NCI-H510A treated with DMSO at 0.1 percent for 48 hours (cell line): ENCODE measurements at places on chromosomes 1 and 21.

GRCh38 chr1:40803447-40803846 lies 19.9 kb downstream of the KCNQ4 start:
- DNase-seq = no peak

- no peak for DNase-seq
Measured at GRCh38 chr1:44670751-44671640, 3.3 kb downstream of the TMEM53 start.

- no peak for DNase-seq
Measured at GRCh38 chr1:245241526-245242130, 86.8 kb downstream of the KIF26B start.

GRCh38 chr21:29613021-29613420 lies 314.3 kb downstream of the BACH1 start:
- DNase-seq = no peak

DNA sequence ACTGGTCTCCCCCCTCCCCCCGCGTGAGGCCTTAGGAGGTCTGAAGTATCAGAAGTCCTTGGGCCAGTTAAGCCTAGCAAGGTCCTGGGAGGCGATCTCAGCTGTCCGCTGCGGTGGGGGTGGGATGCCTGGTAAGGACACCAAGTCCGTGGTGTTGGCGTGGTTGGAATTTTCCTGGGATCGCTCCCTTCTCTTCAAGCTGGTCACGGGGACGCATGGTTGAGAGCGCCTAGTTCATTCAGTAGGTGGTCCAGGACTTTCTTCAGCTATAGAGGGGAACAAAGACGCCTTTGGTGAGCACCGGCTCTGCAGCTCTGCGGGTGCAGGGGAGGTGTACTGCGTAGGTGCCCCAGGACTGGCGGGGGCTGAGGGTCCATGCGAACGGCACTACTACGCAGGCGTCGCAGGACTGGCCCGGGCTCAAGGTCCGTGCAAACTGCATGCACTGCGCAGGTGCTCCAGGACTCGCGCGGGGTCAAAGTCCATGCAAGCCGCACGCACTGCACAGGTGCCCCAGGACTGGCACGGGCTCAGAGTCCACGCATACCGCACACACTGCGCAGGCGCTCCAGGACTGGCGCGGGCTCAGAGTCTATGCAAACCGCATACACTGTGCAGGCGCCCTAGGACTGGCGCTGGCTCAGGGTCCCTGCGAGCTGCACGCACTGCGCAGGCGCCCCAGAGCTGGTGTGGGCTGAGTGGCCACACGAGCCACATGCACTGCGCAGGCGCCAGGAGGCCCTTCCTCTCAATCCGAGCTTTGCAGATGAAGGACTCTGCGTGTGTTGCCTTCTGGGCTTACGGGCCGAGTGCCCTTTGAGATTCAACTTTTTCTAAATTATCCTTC lies 36.6 kb upstream of the HMGN1 start:
- DNase-seq = peak; percentile 80

GRCh38 chr1:225865514-225865913 lies 16.7 kb downstream of the TMEM63A start:
- DNase-seq = no peak

- peak; percentile 15 for DNase-seq
Measured at GRCh38 chr1:102941366-102941947, 166.9 kb downstream of the COL11A1 start.

DNA sequence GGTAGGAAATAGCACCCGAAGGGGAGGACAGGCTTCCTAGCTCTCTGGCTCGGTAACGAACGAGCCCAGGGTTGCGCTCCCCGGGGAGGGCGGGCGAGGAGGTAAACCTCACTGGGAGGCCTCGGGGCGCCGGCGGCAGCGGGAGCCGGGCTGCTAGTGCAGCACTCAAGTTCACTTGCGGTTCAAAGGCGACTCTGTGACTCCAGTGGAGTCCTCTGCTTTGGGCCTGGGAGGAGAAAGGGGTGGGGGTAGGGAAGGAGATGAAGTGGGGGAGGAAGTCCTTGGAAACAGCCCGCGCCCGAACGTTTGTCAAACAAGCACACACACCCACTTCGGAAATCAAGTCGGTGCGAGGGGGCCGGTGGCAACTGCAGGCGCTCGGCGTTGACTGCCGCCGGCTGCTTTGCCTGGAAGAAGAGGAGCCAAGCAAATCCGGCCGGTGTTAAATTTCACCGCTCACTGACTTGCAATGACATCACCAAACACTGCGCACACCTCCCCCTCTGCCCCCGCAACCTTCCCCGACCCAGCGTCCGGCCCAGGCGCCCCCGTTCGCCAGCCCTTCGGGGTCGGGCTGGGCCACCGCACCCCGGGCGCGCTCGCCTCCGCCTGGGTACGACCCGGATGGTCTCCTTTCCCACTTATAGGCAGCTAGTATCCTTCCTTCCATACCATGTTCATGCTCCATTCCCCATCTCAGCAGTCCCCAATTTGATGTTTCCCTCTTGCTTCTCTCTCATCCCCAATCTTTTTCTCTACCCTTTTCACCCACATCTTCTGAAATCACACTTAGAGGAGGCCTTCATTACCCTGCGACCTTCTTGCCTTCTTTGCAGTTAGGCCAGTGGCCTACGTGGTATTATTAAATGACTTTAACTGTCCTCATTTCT lies at the start of gene COL24A1:
Gene COL24A1, minus strand, starts transcription at position 207 of the 890 bp plus-strand sequence. CDS start 376 bp downstream, outside the sequence.
- DNase-seq = peak; percentile 84

GRCh38 chr1:30383221-30383711 lies 340.1 kb downstream of the MATN1 start:
- no peak for DNase-seq

DNA sequence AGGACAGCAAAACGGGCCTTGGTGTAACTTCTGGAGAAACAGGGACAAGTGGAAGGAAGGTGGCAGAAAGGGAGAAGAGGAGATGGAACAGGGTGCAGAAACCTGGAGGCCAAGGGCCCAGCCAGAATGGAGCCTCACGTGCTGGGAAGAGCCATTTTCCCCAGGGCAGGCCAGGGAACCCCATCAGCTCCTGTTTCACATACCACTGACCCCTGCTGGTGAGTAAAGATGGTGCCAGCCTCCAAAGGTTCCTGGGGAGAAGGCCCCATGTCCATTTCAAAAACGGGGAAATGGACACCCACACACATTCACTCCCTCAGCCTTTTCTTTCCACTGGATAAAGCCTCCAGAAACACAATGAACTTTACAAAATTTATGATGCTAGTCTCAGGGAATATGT lies 57.6 kb upstream of the JUN start:
- DNase-seq = no peak

GRCh38 chr21:33289199-33289819 lies 23.1 kb downstream of the IL10RB start:
- no peak for DNase-seq

GRCh38 chr21:31546443-31547170 lies 112.9 kb upstream of the SOD1 start:
- DNase-seq = no peak

DNA sequence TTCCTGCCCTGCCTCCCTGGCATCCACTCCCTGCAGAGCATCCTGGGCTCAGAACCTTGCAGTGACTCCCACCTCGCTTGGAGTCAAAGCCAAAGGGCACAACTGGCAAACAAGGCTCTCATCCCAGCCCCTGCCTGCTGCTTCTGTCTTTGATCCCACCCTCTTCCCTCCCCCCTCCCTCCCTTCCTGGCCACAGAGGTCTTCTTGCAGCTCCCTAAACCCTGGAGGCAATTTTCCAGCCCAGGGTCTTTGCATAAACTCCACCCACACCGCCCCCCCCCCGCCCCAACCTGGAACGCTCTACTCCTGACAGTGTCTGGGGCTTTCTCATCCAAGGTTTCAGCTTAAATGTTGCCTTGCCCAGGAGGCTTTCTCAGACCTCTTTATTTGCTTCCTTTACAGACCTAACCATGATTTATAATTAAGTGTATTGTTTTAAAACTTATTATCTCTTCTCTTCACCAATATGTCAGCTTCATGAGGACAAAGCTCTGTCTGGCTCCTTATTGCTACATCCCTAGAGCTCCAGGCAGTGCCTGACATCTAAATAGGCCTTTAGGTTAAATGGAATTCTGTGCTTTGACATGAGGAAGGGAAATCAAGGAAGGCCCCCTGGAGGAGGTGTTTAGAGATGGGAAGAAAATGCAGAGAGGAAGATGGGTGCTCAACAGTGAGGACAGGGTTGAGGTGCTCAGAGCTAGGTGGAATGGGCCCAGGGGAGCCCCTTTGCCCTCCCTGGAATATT lies 37.7 kb upstream of the PADI1 start:
- DNase-seq = no peak

- DNase-seq = no peak
Measured at GRCh38 chr1:198397208-198397808, 143.2 kb downstream of the ATP6V1G3 start.

GRCh38 chr21:21232320-21232719 lies 234.1 kb downstream of the NCAM2 start:
- no peak for DNase-seq

DNA sequence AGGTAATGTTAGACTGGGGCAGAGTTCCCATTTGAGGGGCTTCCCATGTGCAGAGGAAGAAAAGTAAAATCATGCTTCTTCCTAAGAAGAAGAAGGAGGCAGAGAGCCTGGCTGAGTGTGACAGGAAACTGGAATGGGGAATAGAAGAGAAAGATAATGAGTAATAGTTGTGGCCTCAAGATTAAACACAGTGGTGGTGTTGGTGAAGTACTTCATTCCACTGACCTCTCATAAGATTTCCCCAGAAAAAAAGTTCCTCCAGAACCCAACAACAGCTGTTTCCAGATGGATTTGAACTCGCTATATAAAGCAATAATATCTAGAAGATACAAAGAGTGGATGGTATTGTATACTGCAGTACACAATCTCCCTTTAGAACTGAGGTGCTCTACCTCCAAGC lies 13.0 kb downstream of the RGS1 start:
- DNase-seq = no peak

- peak; percentile 51 for DNase-seq
Measured at GRCh38 chr1:27598902-27599528, 4.9 kb downstream of the AHDC1 start.

DNA sequence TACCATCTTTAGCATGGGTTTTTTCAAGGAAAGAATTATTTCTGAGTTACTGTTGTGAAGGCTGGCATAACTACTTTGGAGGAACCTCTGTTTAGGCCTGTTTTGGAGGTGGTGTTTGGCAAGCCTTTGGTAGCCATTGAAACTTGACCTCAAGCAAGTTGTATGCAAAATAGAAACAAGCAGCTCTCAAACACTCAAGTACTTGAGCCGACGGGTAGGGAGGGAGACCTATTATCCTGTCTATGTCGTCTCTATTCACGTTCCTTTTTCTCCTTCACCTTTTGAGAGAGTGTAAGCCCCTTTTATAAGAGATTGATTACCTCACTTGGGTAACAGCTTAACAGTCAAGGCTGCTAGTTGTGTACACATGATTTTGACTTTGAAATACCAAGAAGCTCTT lies 878.3 kb upstream of the CXADR start:
- DNase-seq = no peak

- DNase-seq = no peak
Measured at GRCh38 chr1:3333903-3334302, 120.6 kb upstream of the ARHGEF16 start.

GRCh38 chr1:75583282-75583681 lies 27.6 kb downstream of the SLC44A5 start:
- DNase-seq = no peak

GRCh38 chr1:192529031-192529755 lies 46.4 kb upstream of the RGS1 start:
- DNase-seq = no peak

DNA sequence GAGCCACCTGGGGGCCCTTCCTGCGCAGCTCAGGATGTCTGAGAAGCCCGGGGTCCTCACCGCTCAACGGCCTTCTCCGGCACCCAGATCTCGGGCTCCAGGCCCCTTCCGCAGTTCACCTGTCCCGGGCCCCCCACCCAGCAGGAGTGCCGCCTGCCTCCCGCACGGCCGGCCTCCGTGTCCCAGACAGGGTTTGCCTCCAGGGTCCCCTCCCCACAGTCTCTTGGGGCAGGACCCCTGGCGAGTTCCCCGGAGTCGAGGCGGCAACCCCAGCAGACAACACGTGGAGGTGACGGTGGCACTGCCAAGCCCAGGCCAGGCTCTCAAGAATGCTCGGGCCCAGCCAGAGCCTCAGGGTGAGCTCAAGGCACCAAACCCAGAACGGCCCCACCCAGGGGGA lies 22.4 kb upstream of the TTLL10 start:
- no peak for DNase-seq

DNA sequence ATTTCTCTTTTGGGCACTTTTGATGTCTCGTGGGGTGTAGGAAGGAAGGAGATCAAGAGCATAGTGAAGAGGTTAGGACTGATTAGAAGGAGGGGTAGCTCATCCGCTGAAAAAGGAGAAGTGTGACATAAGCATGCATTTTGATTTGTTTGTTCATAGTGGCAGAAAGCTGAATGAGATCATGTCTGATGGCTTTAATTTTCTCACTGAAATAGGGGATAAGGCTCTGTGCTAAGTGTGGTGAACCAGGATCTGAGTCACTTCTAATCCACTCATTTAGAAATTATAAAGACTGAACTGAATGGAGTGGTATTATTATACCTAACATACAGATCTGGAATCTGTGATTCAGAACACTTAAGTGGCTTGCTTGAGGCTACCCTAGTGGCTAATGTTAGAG lies 344.5 kb downstream of the PDE4B start:
- DNase-seq = no peak

DNA sequence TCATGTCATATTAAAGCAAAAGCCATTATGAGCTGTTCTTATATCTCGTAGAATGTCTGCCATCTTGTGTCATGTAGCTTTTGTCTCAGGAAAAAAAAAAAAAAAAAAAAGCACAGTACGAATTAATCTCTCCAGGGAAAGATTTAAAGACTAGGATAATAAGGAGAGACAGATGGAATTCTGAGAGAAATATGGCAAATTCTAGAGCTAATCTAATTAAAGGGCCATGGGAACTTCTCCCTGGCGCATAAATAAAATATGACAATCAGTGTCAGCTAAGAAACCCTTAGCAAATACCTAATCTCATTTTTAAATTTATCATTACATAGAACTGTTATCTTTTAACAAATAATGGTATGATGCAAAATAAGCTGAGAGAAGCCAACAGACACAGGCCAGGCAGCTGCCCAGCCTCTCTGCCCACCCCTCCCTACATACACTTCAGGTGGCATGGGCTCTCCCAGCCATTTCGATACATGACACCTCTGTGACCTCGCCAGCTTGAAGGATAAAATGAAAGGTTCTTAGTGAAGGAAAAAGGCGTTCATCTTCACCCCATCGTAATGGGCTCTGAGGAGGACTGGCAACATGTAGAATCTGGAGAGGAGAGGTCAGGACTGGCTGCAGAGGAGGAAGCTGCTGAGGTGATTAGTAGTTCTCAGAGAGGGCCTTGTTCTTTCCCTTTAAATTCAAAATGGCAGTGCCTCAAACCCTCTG lies 39.8 kb downstream of the DISC1 start:
- peak; percentile 39 for DNase-seq

GRCh38 chr1:169615803-169616202 lies 14.1 kb downstream of the SELP start:
- no peak for DNase-seq

GRCh38 chr1:53655931-53656746 lies 82.8 kb downstream of the GLIS1 start:
- no peak for DNase-seq

- DNase-seq = no peak
Measured at GRCh38 chr1:7284839-7285435, 486.2 kb upstream of the VAMP3 start.

GRCh38 chr1:58283388-58284224 lies 262.9 kb downstream of the OMA1 start:
- no peak for DNase-seq
